ENCODE measurements at places on chromosomes 2 and 18.

DNA sequence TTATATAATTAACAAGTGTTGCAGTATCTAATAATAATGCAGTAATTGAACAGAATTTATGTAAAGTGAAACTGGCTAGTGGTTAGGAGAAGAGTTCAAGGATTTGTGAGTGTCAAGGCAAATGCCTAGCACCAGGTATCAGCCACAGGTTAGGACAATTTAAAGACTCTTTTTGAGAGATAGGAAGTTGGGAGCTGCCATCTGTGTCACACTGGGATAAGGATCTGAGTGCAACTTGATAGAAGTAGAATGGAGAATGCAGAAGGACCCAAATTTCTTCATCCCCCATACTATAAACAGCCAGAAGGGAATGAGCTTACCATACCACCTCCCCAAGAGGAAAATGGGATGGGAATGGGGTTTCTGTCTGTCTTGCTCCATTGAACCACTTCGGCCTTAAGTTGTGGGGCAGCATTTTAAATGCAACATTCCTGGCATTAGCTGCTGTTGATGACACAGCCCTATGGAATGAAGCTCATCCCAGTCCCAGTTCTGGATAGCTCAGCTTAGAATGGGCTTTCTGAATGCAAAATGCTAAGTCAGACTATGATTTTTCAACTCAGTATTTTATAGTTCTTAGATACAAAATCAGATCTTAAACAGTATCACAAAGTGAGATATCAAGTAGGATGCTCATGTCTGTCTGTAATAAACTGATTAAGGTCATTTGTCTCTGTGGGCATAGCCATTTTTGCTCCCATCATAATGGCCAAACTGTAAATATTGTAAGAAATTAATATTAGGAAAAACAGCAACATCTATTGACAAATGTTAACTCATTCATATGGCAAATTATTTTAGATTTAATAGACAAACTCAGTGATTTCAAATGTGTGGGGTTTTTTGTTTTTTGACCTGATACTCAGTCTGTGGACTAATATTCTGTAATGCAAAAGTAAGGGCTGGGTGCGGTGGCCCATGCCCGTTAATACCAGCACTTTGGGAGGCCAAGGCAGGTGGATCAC lies 44.0 kb downstream of the GPR155 start:
- DNase-seq = no peak

GRCh38 chr18:44830581-44830980 lies 149.9 kb downstream of the SETBP1 start:
- no peak for DNase-seq

DNA sequence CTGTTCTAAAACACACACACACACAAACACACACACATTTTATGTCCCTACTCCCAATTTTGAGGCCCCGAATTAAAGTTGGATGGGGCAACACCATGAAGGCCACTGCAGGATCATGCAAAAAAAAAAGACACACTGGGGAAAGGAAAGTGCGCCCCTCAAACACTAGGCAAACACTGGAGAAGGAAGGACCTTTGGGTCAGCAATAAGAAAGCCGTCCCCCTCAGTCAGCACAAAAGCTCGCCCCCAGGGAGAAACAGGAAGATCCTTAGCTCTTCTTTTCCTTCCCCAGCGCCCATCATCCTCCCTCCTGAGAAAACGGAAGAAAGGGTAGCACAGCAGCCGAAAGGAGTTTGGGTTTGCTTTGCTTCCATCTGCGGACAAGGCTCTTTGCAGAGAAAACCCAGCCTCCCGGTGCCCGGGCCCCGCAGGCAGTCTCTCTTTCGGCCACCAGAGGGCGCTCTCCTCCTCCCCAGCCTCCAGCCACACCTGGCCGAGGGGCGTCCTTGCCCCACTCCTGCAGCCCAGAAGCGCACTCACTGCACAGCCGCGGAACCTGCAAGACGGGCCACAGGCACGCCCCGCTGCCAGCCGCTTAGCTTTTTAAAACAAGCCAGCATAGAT lies 248.5 kb downstream of the CDH20 start:
- DNase-seq = peak; percentile 55

GRCh38 chr18:76476665-76477561 lies 18.1 kb downstream of the ZNF516 start:
- DNase-seq = no peak

GRCh38 chr2:10556271-10557140 lies 108.4 kb upstream of the ODC1 start:
- no peak for DNase-seq

DNA sequence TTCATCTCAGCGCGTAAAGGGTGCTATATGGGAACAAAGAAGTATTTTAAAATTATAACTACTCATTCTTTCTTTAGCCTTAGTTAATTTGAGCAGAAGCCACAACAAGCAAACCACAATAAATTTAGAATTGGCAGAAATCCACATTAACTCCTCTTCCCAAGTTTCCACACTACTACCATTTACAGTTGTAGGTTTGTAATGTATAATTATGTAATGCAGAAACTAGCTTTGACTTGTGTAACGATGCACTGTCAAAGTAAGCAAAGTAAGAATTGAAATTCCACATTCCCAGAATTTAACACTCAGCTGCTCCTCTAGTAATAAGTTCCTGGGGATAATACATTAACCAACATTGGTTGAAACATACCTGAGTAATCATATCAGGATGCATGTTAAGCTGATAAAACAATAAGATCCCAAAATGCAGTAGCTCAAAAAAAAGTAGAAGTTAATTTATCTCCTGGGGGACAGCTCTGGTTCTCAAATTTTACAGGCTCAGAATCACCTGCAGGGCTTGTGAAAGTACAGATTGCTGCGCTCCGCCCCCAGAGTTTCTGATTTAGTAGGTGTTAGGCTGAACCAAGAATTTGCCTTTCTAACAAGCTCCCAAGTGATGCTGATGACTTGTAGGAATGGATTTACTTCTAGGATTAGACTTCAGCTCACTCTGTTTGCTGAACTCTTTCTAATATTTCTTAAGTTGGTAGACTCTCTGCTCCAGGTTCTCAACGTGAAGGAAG lies 9.9 kb downstream of the GRP start:
- no peak for DNase-seq

DNA sequence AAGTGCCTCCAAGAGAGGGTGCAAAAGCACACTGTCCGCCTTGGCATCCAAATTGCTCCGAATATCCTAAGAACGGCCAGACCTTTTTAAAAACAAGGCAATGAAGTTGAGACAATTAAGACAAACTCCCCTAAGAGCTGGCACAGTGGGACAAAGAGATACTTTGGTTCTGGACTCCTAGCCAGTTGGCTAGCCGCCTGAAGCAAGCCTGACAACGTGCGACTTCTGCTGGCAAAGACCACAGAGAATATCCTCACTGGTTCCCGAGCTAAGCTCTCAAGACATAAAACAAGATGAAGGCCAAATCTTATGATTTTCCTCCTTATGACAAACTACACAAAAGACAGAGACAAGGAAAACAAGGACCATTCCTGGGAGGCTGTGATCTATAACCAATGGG lies 32.7 kb downstream of the CHRNA1 start:
- DNase-seq = no peak

GRCh38 chr2:1977655-1978054 lies 233.3 kb upstream of the PXDN start:
- no peak for DNase-seq

- no peak for DNase-seq
These were observed 89.6 kb upstream of the CCDC141 start for GRCh38 chr2:179139506-179139905.

DNA sequence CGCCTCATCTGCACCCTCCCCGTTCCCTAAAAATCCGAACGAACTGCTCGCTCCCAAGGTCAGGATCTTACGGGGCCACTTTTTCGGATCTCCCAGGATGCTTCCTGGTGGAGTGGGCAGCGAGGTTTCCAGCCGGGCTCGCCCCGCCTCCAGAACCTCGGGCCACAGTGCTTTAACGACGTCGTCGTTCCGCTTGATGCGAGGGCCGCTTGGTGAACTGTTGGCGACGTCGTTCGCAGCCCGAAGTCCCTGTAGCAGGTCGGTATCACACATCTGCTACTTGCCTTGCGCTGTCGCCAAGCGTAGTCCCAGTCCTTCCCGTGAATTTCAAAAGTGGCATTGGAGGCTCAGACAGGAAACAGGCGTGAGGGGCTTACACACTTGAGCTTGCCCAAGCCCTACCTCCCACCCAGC lies 15.3 kb downstream of the EVX2 start:
- no peak for DNase-seq

GRCh38 chr2:232860593-232861241 lies 9.3 kb upstream of the SNORC start:
- DNase-seq = no peak

GRCh38 chr18:79679552-79680099 lies at the start of gene CTDP1:
TSS of gene CTDP1 (plus strand) at chr18:79679803. CDS start at chr18:79679948, 145 bp downstream.
- DNase-seq = peak; percentile 72

GRCh38 chr2:52934323-52934898 lies 833.2 kb upstream of the CHAC2 start:
- DNase-seq = no peak

- DNase-seq = no peak
These were observed 25.0 kb downstream of the FASTKD2 start for GRCh38 chr2:206790311-206790935.

GRCh38 chr2:120091436-120091835 lies 78.6 kb downstream of the EPB41L5 start:
- no peak for DNase-seq

DNA sequence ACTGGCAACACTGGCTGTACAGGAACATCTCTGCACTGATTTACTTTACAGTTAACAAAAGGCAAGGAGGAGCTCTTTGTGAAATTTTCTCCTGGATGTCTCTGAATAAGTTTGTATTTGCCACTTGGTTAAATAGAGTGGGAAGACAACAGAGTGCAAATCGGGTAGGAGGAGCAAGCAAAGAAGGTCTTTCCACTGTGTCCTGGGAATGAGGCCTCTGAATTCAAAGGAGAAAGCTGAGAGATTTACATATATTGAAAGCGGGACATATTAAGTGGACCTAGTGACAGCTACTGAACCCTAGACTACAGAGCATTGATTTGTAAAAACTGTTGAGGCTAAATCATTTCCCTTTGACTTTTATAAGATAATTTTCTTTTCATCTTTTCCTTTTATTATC lies 117.4 kb upstream of the CHRNA1 start:
- DNase-seq = no peak

DNA sequence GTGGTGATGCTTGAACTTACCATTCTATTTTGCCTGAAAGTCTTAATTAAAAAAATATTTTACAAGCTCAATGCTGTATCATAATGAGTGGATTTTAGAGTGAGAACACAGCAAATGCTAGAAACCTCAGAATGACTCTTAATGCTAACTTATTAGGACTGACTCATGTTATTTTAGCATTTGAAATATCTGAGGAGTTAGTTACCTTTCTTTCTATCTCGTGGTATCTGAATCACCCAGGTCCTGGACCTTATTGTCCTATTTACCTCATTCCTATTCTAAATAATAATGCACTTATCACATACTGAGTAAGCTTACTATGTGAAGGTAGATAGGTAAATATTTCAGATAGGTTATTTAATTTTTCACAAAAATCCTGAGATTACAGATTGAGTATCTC lies 70.7 kb downstream of the SOS1 start:
- DNase-seq = no peak

- no peak for DNase-seq
These were observed 34.8 kb upstream of the TMEM177 start for GRCh38 chr2:119644186-119644585.

DNA sequence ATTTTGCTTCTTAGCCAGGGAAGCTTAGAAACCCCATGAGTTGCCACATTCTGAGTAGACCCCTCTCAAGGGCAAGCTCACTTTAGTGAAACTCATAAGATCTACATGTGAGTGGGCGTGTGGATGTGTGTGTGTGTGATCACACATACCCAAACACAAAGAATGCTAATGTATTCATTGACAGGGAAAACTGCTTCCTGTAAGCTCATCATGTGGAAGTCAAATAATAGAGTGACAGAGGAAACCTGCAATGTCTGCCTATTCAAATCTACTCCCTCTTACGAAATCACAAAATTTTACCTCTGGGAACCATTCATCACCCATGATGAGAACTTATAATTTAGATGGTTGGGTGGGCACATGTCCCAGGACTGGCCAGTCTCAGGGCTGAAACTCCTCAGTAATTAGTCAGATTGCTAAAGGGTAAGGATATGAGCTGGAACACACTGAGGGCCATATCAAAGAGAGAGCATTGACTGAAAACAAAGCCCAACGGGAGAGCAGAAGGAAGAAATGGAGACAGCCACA lies 94.5 kb upstream of the CCDC150 start:
- DNase-seq = no peak

- DNase-seq = no peak
These were observed 39.5 kb upstream of the TFPI start for GRCh38 chr2:187593697-187594096.

DNA sequence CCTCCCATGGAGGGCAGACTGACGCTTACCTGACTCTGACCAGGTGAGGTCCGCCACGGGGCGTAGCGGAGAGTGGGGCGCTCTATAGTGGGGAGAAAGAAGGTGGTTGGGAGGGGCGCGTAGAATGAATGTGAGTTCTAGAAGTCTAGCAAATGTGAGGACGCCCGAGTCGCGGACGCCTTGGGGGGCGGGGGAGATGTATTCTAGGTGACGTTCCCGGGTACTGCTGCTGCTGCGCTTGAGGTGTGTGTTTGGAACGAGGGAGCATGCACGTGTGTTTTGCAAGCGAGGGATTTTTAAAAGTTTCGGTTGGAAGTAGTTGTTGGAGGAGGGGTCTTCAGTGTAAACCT lies 758 bp downstream of the RIF1 start:
- peak; percentile 13 for DNase-seq

- DNase-seq = no peak
These were observed 13.4 kb upstream of the DYNC1I2 start for GRCh38 chr2:171673905-171674304.

DNA sequence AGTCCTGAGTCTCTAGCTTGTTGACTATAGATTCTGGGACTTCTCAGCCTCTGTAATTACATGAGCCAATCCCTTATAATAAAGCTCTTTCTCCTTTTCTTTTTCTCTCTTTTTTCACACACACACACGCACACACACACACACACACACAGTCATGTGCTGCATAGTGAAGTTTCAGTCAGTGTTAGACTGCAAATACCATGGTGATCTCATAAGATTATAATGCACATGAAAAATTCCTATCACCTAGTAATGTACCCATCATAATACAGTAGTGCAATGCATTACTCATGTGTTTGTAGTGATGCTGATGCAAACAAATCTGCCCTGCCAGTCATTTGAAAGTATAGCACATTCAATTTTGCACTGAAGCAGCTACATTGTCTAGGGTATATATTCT lies 558.2 kb downstream of the SUCLG1 start:
- DNase-seq = no peak

GRCh38 chr2:128374001-128374710 lies 55.5 kb upstream of the HS6ST1 start:
- DNase-seq = no peak

GRCh38 chr2:19009510-19009909 lies 348.9 kb downstream of the OSR1 start:
- no peak for DNase-seq

DNA sequence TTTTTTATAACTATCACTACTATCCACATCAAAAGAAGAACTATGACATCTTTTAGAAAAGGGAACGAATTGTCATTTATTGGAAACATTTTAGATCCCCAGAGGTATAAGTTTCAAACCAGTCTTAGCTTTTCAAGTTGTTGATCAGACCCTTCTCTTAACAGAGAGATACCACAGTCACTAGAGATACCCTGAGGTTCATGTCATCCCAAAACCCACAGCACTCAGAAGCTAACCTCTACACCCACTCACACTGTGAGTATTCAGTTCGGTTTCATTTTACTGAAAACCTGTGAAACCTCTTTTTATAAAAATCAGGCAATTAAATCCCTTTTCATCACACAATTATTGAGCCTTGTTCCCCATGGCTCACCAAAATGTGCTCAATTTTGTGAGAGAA lies 156.2 kb downstream of the DTNA start:
- DNase-seq = no peak
